NCI-H2081 treated with DMSO at 0.1 percent for 48 hours (cell line): ENCODE measurements at places on chromosomes 4 and X.

GRCh38 chr4:108175966-108176365 is 7.2 kb upstream of the LEF1 start:
- DNase-seq, result no peak

DNA sequence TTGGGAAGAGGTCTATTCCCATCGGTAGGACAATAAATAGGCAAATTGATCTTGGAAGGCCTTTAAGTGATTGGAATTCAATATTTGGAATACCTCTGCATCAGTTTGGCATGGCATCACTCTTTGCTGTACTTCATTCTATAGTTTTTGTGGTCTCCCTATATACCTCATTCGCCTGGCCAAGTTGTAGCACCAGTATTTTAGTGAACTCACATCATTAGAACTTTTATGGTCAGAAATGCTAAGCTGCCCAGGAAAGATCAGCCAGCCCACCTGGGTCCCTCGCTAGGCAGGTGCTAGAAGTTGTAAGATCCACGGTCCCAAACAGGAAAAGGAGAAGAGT is 40.3 kb downstream of the ZCCHC13 start:
- no peak for DNase-seq

GRCh38 chrX:68249903-68250302 is 183.4 kb downstream of the OPHN1 start:
- DNase-seq, result no peak

- no peak for DNase-seq
These were observed 121.2 kb upstream of the TET2 start for GRCh38 chr4:105025263-105026017.

DNA sequence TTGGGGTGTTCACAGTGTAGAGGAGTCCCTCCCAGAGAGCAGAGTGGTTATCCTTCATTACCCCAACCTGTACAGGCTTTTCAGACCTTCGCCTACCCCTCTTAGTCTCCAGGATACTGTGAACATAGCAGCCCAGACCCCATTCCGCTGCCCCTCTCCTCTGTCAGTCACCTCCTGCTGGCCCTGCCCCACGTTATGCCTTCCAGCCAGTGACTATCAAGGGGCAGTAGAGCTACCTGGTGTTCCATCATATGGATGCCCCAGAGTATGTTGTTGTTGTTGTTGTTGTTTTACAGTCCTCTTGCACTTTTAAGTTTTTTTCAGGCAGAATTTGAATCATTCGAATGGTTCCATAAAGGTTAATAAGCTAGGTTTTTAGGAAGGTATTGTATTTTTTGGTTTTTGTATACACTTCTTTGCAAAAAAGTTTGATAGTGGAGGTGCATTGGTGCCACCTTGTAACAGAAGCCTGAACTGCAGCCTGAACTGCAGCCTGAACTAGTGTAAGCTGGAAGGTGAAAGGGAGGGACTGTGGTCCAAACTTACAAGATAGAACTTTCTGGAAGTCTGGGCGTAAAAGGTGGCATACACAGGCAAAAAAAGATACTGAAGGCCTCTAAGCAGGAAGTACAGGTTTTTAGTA is 101.4 kb upstream of the RAB40AL start:
- DNase-seq, result no peak

GRCh38 chr4:41408859-41409593 is 128.9 kb upstream of the LIMCH1 start:
- no peak for DNase-seq

- no peak for DNase-seq
These were observed 132.1 kb upstream of the RAPGEF2 start for GRCh38 chr4:158970812-158971211.

- no peak for DNase-seq
These were observed 105.6 kb upstream of the CPEB2 start for GRCh38 chr4:14896656-14897175.

DNA sequence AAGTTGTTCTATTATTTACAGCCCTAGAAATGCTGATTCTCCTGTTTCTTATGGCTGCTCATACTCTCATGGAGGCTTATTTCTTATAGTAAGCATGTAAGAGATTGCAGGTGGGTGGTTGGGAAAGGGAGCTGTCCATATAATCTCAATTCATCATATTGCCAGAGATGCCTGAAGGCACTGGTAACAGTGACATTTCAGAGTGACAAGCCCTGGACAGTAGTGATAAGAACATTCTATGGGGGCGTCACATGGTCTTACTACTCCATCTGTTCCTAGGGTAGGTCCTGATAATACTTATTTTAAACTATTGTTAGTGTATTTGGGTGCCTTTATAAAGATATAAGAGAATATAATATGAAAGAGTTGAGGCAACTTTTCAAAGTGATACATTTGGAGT is 171.5 kb downstream of the CFAP299 start:
- no peak for DNase-seq

DNA sequence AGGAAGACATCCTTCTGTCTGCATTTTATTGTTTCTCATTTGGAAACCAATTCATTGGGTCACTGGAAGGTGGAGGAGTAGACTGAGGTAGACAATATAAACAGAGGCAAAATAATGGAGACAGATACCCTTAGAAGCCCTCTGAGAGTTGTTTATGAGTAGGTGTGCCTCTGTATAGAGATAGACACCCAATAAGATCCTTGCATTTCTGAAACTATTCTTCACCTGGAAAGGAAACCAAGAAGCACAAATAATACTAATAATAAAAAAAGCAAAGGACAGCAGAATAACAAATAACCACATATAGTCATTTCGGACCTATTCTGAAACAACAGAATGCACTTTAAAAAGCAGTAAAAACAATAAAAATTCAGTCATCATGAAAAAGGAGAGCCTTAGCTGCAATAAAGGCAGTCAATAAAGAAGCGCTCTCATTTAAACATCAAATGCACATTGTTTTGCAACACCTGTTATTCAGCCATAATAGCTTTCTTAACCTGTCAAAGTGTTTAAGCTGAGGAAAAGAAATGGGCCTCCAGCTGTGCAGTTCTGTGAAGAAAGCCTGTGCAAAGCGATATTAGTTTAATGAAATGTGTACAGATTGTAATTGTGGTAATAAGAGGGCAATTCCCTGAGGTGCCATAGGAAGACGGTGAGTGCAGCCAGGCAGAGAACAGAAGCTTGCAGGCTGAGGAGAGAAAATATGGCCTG is 904.2 kb downstream of the STPG2 start:
- DNase-seq, result peak; percentile 40

GRCh38 chr4:40046311-40046980 is 10.2 kb upstream of the N4BP2 start:
- no peak for DNase-seq

- peak; percentile 1 for DNase-seq
These were observed 132.8 kb downstream of the DTHD1 start for GRCh38 chr4:36414248-36414647.

GRCh38 chrX:81301877-81302276 is 100.0 kb downstream of the SH3BGRL start:
- no peak for DNase-seq

- DNase-seq, result no peak
These were observed 161.5 kb upstream of the GATB start for GRCh38 chr4:151922306-151922705.

- no peak for DNase-seq
These were observed 209.8 kb upstream of the NR3C2 start for GRCh38 chr4:148651991-148652390.

GRCh38 chrX:44234116-44234515 is 109.4 kb downstream of the EFHC2 start:
- no peak for DNase-seq

DNA sequence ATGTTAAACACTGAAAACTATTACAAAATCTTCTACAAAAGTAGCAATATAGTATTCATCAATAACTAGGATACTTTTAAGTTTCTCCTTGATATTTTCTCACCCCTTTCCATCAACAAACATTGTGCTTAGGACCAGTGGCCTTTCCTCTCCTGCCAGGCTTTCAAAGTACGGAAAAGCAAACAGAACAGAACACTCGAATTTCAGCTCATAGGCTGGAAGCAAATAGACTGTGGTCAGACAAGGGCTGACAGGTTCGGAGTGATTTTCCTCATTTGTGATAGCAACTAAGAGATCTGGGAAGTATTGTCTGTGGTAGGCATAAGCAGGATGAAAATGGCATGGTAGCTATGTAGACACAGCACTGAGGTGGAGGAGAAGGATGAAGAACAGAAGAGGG is 68.6 kb upstream of the SORBS2 start:
- no peak for DNase-seq

DNA sequence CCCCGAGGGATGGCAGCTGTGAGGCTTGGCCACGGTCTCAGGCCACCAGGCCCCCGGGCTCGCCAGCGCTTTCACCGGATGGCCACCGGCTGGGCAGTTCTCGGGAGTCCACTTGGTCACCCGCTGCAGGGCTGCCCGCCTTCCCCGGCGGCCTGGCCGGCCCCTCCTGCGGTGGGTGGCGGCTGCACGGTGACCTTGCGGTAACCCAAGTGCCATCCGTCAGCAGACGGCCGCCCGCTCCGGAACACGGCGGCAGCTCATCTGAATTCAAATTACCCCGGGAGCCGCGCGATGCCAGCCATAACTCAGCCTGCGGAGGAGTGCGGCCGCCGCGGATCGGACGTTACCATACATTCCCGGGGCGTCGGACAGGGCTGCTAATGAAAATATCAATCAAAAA is 60.7 kb downstream of the FAM53A start:
- DNase-seq, result no peak

DNA sequence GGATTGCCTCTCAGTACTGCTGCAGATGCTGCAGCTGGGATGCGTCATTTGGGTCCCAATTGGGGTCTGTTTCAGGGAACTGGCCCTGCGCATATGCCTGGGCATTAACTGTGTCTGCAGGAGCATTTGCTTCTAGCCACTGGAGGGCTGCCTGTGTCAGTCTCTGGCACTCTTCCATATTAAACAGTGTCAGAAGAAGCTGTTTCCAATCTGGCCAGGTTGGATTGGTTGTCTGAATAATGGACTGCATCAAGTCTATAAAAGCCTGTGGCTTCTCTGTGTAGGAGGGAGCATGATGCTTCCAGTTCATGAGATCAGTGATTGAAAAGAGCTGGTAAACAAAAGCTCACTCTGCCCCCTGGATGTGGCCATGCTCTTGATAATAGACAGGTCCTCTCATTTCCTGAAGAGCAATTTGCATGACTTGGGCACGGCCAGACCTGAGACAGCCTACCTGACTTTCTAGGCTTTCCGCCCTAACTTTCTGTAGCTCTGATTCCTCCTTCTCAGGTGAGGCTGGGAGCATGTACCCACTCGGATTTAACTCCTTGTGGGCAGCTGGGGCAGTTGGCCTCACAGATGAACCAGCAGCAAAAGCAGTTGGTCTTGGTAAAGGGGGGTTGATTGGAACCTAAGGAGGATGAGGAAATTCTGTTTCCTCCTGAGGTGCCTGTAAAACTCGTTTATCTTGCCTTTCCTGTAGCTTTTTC is 29.2 kb downstream of the SULT1E1 start:
- DNase-seq, result peak; percentile 29

- no peak for DNase-seq
These were observed 1.3 kb downstream of the YTHDC1 start for GRCh38 chr4:68348577-68348976.

DNA sequence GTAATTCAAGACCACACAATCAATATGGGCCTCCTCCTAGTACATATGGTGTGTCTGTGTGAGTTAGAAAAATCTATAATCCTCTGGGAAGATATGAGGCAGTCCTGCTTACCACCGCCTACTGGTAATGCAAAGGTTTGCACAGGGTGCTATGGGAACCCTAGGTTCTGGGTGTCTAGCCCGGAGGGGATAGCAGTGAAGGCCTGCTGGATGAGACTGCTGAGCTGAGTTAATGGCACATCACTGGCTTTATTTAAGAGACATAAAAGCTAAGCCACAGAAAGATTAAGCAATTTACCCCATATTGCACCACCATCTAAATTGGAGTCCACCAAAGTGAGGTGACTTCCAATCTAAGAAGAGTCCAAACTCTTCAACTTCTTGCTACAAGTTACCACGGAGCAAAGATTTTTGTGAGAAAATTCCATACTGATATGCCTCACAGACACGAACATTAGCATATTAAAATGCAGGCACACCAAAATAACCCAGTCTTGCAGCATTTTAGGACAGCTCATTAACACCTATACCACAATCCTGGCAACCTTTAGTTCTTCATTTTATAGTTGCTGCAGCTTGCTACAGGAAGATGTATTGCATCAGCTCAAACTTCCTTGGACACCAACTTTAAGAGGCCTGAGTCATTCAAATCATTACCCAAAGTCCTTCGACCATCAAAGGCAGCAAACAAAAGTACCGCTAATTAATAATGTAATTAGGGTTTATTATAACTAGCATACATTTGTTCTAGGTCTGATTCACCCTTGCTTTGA is 13.7 kb downstream of the DGKK start:
- no peak for DNase-seq

GRCh38 chrX:74520291-74520690 is 94.1 kb downstream of the RLIM start:
- no peak for DNase-seq

DNA sequence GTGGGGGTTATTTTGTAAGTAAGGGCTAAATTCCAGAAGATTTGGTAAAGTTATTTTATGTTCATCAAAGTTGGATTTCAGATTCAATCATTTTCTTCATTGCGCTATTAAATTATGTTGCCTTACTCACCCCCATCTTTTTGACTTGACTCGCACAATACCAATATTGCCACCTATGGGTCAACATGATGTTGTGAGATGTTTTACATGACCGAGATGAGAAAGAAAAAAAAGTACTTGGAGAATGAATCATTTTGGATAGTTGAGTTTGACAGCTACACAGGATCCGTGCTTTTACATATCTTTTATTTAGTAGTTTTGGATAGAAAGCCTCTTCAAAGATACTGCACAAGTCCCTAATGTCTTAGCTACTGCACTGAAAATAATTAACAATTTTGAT is 224.2 kb upstream of the EMCN start:
- DNase-seq, result no peak

DNA sequence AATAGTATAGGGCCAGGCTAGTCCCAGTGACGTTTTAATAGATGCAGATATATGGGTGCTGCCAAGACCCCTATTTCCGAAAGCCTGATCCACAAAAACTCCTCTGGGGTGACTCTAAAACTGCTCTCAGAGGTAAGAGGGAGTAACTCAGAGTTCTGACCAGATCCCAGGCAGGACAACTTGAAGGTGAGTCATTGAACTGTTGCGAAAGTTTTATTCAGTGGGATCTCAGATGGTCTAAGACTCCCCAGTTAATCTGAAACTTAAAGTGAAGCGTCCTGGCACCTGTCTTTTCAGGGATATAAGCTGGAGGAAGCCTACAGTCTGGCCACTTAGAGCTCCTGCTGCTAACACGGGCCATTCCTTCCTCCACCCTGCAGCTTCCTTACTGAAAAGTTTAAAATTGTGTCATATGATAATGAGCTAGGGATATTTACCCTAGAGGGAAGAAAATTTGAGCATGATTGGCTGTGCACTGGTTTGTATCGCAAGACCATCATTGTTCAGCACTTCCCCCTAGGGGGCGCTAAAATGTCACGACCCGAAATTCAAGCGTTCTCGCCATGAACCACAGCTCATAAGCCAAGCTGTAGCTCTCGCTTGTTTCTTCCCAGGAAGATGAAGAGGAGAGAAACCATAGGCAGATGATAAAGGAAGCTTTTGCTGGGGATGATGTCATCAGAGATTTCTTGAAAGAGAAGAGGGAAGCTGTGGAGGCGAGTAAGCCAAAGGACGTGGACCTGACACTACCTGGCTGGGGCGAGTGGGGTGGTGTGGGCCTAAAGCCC is 19.5 kb downstream of the UTP14A start:
- no peak for DNase-seq
